ENCODE measurements at places on chromosomes 3 and 15. TPM values are rescaled to one million over a fixed set of nuclear protein-coding genes. Genes with fewer than 3 reads are reported as not detected.
A peak's percentile ranks its signal among the peaks of the same experiment; 100 is the strongest.

Gene HES1
- 13.3 TPM for polyA plus RNA-seq

Gene SNX33
- polyA plus RNA-seq, result 11.3 TPM

Gene NDUFB5
- polyA plus RNA-seq, result 177 TPM

Gene IGF2BP2
- polyA plus RNA-seq, result 2.0 TPM

Gene PPARG
- 8.8 TPM for polyA plus RNA-seq

Gene SEMA3G
- polyA plus RNA-seq, result 6.4 TPM

DNA sequence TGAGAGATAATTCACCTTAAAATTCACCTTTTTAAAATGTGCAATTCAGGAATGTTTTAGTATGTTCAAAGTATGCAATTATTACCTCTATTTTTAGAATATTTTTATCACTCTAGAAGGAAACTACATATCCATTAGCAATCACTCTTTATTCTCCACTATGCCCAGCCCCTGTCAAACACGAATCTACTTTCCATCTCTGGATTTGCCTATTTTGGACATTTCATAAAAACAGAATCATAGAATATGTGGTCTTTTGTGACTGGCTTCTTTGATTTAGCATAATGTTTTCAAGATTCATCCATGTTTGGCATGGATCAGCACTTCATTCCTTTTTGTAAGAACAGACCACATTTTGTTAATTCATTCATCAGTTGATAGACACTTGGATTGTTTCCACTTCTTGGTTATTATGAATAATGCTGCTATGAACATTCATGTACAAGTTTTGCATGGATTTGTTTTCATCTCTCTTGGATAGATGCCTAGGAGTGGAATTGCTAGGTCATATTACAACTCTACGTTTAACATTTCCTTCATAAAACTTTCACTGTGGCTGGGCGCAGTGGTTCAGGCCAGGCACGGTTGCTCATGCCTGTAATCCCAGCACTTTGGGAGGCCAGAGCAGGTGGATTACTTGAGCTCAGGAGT, 12.7 kb downstream of the HMCES start:
- H3K27me3 ChIP-seq, result no peaks in the 10 kb centered on the region
- H3K27ac ChIP-seq, result no peak overlapping the region
- H3K4me1 ChIP-seq, result no peaks in the 10 kb centered on the region
- H3K36me3 ChIP-seq, result peaks cover 43% of the 10 kb centered on the region
- no peak for DNase-seq

- H3K4me3 ChIP-seq, result no peak overlapping the region
- no peaks in the 10 kb centered on the region for H3K36me3 ChIP-seq
- no peaks in the 10 kb centered on the region for H3K4me1 ChIP-seq
- no peaks in the 10 kb centered on the region for H3K27me3 ChIP-seq
Observed at GRCh38 chr15:38061856-38062649, 127.6 kb downstream of the TMCO5A start.

DNA sequence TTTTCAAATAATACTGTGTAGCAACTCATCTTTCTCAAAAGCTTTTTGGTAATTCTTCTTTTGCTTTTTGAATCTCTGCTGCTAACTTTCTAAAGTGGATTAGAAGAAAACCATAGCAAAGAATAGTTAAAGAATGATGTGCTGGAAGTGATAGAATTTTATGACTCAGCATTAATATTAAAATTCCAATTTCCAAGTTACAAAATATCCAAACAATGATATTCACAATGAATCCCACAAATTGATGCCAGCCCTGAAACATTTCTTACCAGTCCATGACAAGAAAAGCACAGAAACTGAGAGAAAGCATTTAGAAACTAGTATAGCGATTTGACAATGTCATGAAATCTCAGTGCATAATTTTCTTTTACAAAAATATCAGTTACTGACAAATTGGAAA, 482.2 kb downstream of the RBMS3 start:
- H3K36me3 ChIP-seq, result no peaks in the 10 kb centered on the region
- DNase-seq, result no peak
- no peak overlapping the region for H3K4me3 ChIP-seq
- H3K27me3 ChIP-seq, result no peaks in the 10 kb centered on the region

- peaks cover 2% of the 10 kb centered on the region for H3K27me3 ChIP-seq
- H3K4me1 ChIP-seq, result no peaks in the 10 kb centered on the region
- no peak for DNase-seq
- no peaks in the 10 kb centered on the region for H3K36me3 ChIP-seq
- no peak overlapping the region for H3K4me3 ChIP-seq
Observed at GRCh38 chr3:172065527-172065926, 26.1 kb downstream of the FNDC3B start.

DNA sequence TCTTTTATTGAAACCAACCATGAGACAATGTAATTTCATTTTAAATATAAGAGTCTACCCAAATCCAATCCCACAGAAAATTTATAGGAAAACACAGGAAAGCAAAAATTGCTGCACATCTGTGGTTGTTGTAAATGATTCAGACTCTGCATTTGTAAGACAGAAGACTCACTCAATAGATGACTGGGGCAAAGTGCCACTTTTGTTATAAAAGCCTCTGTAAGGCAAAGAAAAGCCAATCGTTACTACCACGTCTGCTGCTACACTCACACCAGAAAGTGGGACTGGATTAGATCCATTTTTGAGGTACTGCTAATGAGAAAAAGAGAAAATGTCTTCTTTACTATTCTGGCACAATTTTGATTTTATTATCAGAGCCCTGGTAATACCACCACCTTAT, 74.9 kb downstream of the SEMA6D start:
- H3K27me3 ChIP-seq, result no peaks in the 10 kb centered on the region
- no peak for DNase-seq
- no peaks in the 10 kb centered on the region for H3K36me3 ChIP-seq
- no peaks in the 10 kb centered on the region for H3K4me1 ChIP-seq
- H3K4me3 ChIP-seq, result no peak overlapping the region

DNA sequence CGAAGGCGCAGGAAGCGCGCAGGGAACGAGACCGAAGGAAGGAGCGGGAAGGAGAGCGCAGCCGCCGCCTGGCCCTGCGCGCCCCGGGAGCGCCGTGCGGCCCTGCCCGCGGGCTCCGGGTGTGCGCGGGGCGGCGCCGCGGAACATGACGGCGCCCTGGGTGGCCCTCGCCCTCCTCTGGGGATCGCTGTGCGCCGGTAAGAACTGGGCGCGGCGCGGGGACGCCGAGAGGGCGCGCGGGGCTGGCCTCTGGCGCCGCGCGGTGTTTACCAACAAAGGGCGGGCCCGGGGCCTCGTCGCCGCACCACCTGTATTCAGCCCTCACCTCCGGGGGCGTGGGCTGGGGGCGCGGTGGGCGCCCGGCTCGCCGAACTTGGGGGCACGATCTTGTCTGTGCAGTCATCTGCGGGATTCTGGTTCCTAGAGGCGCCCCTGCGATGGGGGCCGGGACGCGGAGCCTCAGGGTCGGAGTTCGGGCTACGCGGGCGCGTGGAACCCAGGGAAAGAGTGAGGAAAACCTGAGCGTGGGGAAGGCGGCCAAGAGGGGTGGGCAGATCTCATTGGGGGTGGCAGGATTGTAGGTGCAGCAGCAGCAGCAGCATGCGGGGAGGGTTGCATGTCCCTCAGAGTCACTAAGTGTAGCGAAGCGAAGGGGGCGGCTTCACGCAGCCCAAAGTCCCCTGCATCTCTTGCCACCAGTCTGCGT, 641 bp downstream of the ACVR2B start:
- H3K27me3 ChIP-seq, result peaks cover 5% of the 10 kb centered on the region
- peak; percentile 39 for DNase-seq
- peak overlapping the region; percentile 68 for H3K27ac ChIP-seq

DNA sequence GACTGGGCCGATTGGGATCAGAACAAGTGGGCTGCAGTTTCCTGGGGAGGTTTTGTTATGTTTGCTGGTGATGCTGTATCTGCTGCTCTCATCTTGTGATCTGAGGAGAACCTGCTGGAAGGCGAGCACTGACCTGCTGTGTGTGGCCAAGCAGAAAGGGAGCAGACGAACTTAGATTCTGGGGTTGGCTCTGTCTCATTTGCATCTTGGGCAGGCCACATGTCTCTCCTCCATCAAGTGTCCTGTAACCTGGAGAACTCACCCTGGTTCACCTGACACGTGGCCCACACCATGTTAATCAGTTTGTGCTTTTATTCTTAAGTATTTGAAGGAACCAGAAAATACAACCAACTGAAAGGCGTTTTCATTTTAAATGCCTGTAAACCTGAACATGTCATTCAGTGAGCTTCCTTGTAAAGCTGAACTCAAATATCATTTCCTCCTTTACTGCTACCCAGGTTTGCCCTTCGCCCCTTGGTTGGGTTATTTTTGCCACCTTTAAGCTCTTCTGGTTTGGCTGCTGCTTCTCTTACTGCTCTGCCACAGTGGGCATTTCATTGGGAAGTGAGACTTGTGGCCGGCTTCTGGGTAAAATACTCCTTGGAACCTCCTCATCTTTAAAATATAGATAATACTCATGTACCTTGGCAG, 33.5 kb upstream of the TRAK1 start:
- H3K4me1 ChIP-seq, result no peaks in the 10 kb centered on the region
- peak overlapping the region; percentile 4 for H3K27ac ChIP-seq
- no peak for DNase-seq
- no peak overlapping the region for H3K4me3 ChIP-seq

DNA sequence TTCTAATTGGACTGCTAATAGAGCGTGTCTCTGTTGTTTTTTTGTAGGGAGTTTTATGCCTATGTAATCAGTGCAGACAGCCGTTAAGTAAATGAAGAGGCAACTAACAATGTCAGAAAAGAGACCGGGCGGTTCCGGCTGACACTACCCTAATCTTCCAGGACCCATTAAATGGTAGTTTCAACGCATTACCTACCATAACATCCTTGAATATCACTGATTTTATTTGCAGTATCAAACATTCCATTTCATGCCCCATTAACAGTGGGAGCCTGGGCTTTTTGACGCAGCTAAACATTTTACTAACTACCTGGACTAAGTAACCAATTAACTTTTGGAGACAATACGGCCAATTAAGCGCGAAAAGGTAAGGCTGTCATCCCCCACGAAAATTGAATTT, 832.9 kb upstream of the NR2F2 start:
- no peaks in the 10 kb centered on the region for H3K27me3 ChIP-seq
- no peaks in the 10 kb centered on the region for H3K36me3 ChIP-seq
- no peak for DNase-seq
- no peaks in the 10 kb centered on the region for H3K4me1 ChIP-seq
- H3K4me3 ChIP-seq, result no peak overlapping the region

- no peak overlapping the region for H3K4me3 ChIP-seq
- no peak overlapping the region for H3K27ac ChIP-seq
- no peaks in the 10 kb centered on the region for H3K27me3 ChIP-seq
- peaks cover 11% of the 10 kb centered on the region for H3K36me3 ChIP-seq
Observed at GRCh38 chr3:136621628-136622027, 130.6 kb downstream of the STAG1 start.

GRCh38 chr15:67184208-67184925, 70.1 kb downstream of the AAGAB start:
- H3K4me3 ChIP-seq, result no peak overlapping the region
- no peaks in the 10 kb centered on the region for H3K27me3 ChIP-seq
- peaks cover 29% of the 10 kb centered on the region for H3K4me1 ChIP-seq
- DNase-seq, result no peak
- H3K27ac ChIP-seq, result no peak overlapping the region
- peaks cover 34% of the 10 kb centered on the region for H3K36me3 ChIP-seq

DNA sequence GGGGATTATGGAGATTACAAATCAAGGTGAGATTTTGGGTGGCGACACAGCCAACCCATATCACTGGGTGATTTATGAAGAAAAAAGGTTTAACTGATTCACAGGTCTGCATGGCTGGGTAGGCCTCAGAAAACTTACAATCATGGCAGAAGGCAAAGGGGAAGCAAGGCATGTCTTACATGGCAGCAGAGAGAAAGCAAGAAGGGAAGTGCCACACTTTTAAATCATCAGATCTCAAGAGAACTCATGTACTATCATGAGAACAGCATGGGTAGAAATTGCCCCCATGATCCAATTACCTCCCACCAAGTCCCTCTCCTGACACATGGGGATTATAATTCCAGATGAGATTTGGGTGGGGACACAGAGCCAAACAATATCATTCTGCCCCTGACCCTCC, 59.7 kb downstream of the DPH6 start:
- no peak overlapping the region for H3K27ac ChIP-seq
- no peak overlapping the region for H3K4me3 ChIP-seq
- DNase-seq, result no peak
- H3K36me3 ChIP-seq, result no peaks in the 10 kb centered on the region
- H3K4me1 ChIP-seq, result no peaks in the 10 kb centered on the region

DNA sequence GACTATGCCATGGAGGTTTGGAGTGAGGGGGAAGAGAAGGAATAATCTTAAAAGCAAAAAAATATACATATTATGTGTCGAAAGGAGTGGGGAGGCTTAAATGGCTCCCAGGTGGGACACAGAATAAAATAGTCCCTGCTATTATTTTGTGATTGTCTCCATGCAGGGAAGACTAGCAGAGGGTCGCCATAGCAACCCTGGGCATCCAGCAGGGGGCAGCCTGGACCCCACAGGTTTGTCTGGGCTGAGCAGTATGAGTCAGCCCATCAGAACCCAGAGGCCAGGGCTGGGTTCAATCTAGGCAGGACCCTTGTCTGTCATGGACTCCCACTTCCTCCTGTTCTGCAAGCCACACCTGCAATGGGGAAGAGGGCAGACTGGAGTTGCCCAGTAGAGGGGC, 17.6 kb upstream of the LINGO1 start:
- no peaks in the 10 kb centered on the region for H3K27me3 ChIP-seq
- H3K36me3 ChIP-seq, result no peaks in the 10 kb centered on the region
- H3K27ac ChIP-seq, result no peak overlapping the region

DNA sequence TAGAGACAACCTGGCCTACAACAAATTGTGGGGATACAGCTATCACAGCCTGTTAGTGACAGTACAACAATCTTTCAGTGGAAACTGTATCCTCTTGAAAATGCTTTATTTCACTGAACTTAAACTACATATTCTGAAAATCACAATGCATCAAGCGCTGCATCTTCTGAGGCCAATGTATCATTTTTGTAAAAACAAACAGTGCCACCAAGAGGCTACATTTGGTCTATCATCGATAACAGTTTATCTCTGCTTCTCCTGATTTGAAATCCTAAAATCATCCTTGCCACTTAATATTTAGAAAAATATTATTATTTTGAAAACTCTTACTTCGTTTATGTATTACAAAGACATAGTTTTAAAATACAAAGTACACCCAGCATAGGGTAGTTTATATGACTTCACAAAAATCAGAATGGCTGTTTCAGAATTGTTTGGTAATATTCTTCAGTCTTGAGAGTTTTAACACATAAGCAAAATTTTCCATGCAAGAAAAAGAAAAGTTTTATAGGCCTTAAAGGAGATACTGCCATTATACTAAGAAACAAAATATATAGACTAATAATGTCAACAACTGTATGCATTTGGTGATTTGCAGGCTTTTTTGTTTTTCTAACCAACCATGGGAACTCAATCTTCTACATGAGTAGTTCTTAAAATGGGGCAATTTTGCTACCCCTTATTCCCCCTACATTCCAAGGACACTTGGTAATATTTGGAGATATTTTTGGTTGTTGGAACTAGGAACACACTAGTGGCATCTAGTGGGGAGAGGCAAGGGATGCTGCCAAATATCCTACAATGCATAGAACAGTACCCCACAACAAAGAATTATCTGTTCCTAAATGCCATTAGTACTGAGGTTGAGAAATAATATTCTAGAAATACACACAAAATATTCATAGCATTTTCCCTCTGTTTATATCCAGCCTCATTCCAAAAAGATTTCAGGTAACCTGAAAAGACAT, 42.3 kb downstream of the WDR72 start:
- no peaks in the 10 kb centered on the region for H3K4me1 ChIP-seq
- no peaks in the 10 kb centered on the region for H3K27me3 ChIP-seq
